ENCODE measurements at places on chromosomes 6 and 20.

GRCh38 chr6:169804427-169804826, 53.0 kb downstream of the ERMARD start:
- no peak for DNase-seq

- no peak for DNase-seq
These were observed 22.4 kb upstream of the RIMS4 start for GRCh38 chr20:44832724-44833123.

DNA sequence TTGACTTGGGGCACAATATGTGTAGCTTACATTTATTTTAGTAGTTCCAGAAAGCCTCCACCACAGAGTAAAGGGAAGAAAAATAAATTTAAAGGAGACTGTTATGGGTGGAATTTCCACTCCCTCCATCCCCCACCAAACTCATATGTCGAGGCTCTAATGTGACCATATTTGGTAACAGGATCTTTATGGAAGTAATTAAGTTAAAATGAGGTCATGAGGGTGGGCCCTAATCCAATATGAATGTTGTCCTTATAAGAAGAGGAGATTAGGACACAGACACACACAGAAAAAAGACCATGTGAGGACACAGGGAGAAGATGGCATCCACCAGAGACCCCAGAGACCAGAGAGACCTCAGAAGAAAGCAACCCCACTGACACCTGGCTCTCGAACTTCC, 189.7 kb downstream of the EDN1 start:
- no peak for DNase-seq

DNA sequence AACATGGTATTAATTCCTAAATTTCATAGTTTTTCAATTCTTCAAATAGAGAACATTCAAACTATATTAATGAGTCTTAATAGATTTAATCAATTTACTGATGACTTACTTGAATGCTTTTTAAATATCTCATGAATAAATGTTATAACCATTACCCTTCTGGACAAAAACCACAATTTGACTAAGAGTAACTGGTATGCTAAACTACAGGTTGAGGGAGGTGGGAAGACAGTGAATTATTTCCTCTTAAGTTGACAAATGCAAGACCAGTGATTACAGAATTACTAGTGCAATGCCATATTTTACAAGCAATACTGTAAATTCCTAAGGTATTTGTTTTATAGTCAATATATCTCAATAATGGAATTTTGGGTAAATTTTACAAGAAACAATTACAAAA, 65.1 kb downstream of the REV3L start:
- DNase-seq = no peak

- DNase-seq = no peak
These were observed 52.8 kb downstream of the MYLIP start for GRCh38 chr6:16181439-16182297.

DNA sequence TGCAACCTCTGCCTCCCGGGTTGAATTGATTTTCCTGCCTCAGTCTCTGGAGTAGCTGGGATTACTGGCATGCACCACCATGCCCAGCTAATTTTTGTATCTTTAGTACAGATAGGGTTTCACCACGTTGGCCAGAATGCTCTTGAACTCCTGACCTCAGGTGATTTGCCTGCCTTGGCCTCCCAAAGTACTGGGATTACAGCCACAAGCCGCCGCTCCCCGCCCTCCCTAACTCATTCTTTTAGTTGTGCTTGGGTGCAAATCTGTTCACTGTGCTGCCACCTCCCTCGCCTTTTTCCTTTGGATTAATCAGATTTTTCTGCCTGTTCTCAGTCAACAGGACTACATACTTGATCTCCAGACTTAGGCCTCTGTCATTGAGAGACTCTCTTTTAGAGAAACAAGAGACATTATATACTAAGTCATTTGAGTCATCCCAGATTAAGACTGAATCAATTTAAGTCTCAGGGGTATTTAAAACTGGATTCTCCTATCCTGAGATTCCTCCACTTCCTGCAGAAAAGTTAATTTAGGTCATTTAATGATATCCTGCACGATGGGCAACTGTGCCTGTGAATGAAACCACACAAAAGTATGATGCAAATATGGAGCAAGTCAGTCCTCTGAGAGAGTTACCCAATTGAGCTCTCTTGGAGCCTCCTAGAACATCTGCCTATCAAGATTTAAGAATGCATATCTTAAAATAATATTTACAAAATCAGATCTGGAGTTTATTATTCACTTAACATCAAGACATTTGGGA, 136.1 kb upstream of the THEMIS start:
- no peak for DNase-seq

GRCh38 chr6:17271628-17272027, 9.5 kb upstream of the RBM24 start:
- DNase-seq = no peak

DNA sequence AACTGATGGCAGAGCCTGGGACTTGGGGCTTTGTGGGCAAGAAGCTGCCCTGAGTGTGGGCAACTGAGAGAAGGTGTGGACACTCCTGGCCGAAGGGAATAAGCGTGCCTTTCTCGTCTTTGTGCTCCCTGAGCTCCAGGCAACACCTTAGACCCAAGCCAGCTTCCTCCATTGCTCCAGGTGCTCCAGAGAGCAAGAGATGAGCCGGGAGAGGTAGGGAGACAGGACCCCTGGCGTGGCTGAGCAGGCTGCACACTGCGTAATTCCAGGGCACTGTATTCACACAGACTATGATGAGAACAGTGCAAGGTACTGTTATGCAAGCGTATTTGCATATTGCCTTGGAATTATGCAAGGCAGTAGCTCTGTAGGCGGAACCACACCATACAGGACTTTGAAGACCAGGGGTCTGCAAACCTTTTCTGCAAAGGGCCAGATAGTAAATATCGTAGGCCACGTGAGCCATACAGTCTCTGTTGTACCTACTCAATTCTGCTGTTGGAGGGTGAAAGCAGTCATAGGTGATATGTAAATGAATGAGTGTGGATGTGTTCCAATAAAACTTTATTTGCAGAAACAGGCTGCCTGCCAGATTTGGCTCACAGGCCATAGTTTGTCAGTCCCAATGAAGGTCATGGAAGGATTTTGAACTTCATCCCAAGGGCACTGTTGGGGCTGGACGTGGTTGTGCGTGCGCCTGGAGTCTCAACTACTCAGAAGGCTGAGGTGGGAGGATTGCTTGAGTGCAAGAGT, 42.1 kb upstream of the FAM83D start:
- DNase-seq = no peak

DNA sequence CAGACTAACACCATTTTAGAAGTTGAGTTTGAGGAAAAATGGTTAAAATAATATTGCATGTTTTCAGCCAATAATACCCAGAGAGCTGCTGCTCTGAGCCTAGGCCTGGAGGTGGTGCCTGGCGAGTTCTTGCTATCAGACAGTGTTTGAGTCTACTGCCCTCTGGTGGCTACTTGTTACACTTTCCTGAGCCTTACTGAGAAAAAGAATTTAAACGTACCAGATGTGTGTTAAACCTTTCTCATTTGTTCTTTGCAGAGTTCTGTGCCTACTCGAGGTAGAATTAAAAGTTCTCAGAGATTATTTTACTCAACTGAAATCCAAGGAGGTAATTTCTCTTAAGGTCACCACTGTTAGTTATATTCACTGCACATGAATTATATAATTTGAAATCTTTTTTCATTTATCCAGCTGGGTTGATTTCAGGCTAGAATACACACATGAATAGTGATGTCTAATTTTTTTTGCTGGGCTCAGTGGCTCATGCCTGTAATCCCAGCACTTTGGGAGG, 38.2 kb downstream of the SHLD1 start:
- peak; percentile 63 for DNase-seq

- DNase-seq = no peak
These were observed 437.3 kb downstream of the DHX35 start for GRCh38 chr20:39399463-39399862.

- no peak for DNase-seq
These were observed 611.3 kb downstream of the HDGFL1 start for GRCh38 chr6:23180504-23181293.

- no peak for DNase-seq
These were observed 16.6 kb downstream of the DDO start for GRCh38 chr6:110398778-110399177.

DNA sequence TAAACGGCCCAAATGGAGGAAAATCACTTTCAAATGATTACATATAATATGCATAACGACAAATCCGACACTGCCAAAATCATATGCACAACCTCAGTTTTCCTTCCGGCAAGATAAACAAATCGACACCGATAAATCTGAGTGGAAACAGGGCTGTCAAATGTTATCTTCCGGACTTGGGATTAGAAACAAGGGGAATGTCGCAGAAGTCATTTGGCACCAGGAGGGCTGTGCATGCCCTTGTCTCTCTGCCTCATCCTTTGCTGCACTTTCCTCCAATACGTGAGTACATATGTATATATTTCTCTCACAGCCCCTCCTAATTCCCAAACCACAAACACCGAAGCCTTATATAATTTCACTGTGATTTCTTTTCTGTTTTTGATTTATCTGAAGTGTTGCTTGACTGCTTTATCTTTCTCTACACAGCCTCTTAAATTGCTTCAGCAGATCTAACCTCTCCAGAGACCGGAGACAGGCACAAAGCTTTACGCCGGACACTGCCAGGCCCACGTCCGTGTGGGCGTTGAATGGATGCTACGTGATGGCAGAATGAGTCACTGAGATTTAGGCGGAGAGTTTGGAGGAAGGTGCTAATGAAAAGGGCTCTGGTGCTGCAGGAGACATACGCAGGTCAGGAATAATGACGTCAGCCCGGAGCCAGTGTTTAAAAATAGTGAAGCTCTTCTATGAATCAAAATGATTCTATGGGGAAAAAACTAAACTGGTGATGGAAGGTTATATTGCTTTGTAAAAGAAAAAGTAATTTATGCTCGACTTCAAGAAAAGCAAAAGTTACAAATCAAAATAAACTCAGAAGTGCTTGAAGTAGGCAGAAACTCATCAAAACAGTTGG, 21.0 kb upstream of the PRELID3B start:
- DNase-seq = no peak

DNA sequence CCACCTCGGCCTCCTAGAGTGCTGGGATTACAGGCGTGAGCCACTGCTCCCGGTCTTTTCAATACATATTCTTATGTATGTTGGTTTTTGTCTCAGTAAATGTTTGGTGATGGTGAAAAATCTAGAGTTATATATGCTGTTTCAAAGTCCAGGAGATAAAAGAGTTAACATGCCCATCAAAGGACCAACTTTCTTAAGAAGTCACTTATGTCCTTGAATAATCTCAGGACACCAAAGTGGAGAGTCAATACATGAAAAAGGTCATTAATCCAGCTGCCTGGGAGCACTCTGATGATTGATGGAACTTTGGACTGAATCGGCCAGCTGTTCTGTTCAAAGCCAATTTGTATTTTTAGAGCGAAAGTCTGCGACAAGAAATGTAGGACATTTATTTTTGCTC, 59.8 kb upstream of the HDAC2 start:
- no peak for DNase-seq

GRCh38 chr6:4435981-4436445, 300.6 kb upstream of the ECI2 start:
- DNase-seq = no peak

DNA sequence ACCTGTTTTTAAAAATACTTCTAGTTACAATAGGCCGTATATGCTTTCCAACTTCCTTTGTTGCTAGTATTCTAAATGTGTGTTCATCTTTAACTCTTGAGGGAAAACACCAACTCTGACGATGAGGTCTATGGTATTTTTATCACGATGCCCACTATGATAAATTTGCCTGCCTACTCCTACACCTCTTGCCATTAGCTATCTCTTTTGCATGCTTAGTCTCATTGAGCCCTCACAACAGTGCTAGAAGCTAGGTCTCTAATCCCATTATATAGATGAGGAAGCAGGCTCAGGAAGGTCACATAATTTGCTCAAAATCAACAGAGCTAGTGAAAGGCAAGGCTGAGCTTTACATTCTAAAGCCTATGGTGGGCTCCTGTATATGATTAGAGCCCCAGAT, 13.2 kb downstream of the AAR2 start:
- DNase-seq = no peak

GRCh38 chr6:130122243-130122642, 100.5 kb downstream of the SAMD3 start:
- no peak for DNase-seq

GRCh38 chr6:106094964-106095335, 8.8 kb downstream of the PRDM1 start:
- no peak for DNase-seq

DNA sequence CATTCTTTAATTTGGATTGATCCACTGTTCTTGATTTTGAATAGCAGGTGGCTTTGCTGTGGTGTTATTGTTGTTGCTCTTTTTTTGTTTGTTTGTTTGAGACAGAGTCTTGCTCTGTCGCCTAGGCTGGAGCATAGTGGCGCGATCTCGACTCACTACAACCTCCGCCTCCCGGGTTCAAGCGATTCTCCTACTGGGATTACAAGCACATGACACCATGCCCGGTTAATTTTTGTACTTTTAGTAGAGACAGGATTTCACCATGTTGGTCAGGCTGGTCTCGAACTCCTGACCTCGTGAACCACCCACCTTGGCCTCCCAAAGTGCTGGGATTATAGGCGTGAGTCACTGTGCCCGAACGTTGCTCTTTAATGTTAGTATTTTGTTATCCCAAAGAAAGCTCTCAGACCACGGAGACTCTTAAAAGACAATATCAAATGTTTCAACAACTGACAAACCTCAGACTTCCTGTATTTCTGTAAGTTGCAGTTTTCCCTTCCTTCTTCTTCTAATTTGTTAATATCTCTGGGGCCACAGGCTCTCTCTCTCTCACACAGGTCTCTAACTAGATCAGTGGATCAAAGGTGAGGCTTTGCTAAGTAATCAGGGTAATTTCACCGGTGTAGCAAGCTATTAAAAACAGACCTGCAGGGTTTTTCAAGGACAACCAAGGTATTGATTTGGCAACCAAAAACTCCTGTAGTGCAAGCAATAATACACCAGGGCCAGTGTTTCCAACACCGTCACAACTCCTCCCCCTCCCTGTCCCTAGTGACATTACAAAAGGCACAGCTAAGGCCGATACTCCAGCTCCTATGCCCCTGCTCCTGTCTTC, 48.8 kb upstream of the ZNF217 start:
- no peak for DNase-seq

DNA sequence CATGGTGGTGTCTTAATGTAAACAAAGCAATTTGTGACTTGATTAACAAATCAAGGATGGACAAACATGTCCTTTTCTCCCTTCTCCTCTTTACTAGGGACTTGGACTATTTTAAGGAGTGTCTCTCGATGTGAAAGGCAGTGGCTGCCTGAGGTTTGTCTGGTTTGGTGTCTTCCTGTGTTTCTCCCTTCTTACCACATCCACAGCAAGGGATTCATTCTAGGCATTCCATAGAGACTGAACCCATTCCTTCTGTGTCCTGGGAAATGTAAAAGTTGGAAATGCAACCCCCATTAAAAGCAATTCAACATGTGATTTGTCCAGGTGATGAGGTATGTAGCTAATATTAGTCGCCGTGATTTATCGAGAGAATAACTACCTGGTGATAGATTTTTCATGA, 15.9 kb downstream of the NRN1 start:
- no peak for DNase-seq

GRCh38 chr6:137286916-137287315, 67.7 kb upstream of the IFNGR1 start:
- no peak for DNase-seq

- no peak for DNase-seq
These were observed 68.6 kb downstream of the BCKDHB start for GRCh38 chr6:80174900-80175572.

- DNase-seq = no peak
These were observed 117.5 kb downstream of the EYA4 start for GRCh38 chr6:133358574-133359150.

- no peak for DNase-seq
These were observed 56.1 kb downstream of the ADGRG6 start for GRCh38 chr6:142357879-142358278.

GRCh38 chr20:55253781-55254180, 751.5 kb downstream of the CBLN4 start:
- DNase-seq = no peak

GRCh38 chr20:58449681-58450221, 60.7 kb downstream of the VAPB start:
- no peak for DNase-seq

All from stimulated activated CD4-positive, alpha-beta T cell treated with anti-CD3 and anti-CD28 coated beads, Interleukin-1b, Interleukin-23, amount 100 ng/mL, for 1 hour (primary cell).